Upper lobe of right lung (tissue), 1 donor: ENCODE measurements at places on chromosomes 1 and 21.

DNA sequence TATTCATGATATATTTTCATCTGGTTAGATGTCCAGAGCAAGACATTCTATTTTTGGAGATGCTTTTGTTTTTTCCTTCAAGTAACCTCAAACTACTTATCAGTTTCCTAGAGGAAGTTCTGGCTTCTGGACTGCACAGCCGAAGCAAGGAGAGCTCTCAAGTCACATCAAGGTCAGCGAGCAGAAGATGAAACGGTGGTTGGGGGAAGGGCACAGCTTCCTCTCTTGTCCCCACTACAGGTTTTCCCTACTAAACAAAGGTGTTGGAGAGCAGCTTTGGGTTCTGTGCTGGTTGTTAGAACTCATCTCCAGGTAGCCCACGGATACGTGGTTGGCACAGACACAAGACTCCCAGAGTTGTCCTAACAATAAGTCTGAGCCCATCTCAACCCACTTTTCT, 5.1 kb upstream of the PLEKHO1 start:
- DNase-seq = no peak

DNA sequence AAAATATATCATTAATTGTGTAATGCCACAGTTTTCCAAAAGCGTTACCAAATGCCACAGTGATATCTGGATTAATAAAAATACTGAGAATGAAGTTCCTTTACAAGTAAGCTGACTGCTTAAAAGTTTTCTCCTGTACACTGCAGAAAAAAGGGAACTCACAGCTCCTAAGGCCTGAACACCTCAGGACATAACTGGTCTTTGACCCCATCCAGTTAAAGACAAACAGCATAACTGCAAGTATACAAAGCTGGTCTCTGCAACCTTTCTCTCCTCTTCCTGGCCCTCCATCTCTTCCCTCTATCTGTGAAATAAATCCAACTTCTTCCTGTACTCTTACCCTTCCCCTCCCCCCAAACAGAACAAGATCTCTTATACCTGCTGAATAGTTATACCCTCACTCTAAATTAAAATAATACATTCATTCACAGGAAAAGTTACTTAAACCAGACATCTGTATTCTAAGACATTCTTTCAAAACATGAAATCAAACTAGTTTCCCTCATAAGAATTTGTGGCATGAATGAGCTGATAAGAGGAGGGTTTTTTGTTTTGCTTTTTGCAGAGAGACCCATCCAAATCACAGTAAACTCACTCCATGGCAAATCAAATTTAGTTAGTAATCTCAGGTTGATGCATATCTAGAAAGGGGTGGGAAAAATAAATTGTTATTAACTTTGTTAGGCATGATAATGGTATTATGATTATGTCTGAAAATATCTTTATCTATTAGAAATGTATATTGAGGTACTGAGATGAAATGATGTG, 2.9 kb downstream of the DIPK1A start:
- no peak for DNase-seq

GRCh38 chr1:212952641-212952976, 2.3 kb downstream of the VASH2 start:
- no peak for DNase-seq

DNA sequence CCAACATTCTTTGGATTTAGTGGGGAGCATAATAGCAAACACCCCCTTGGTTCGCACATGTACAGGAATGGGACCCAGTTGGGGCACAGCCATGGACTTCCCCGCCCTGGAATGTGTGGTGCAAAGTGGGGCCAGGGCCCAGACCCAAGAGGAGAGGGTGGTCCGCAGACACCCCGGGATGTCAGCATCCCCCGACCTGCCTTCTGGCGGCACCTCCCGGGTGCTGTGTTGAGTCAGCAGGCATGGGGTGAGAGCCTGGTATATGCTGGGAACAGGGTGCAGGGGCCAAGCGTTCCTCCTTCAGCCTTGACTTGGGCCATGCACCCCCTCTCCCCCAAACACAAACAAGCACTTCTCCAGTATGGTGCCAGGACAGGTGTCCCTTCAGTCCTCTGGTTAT, 21.8 kb downstream of the UQCRHL start:
- no peak for DNase-seq

- no peak for DNase-seq
These were observed 30.3 kb downstream of the SMIM12 start for GRCh38 chr1:34829250-34829649.

- DNase-seq = peak; percentile 73
These were observed at the start of gene CTSE for GRCh38 chr1:206023695-206024094. Gene CTSE (minus strand): TSS chr1:206023895. CDS start chr1:206023791, 104 bp downstream.

GRCh38 chr1:21622466-21623315, 46.5 kb downstream of the RAP1GAP start:
- DNase-seq = peak; percentile 83

GRCh38 chr1:187313115-187313514, 484.4 kb downstream of the PLA2G4A start:
- DNase-seq = no peak
